HuH-7.5 (cell line): ENCODE measurements at places on chromosomes 16 and 17.

- no peak for DNase-seq
These were observed 492.1 kb downstream of the CDH8 start for GRCh38 chr16:61544165-61544564.

DNA sequence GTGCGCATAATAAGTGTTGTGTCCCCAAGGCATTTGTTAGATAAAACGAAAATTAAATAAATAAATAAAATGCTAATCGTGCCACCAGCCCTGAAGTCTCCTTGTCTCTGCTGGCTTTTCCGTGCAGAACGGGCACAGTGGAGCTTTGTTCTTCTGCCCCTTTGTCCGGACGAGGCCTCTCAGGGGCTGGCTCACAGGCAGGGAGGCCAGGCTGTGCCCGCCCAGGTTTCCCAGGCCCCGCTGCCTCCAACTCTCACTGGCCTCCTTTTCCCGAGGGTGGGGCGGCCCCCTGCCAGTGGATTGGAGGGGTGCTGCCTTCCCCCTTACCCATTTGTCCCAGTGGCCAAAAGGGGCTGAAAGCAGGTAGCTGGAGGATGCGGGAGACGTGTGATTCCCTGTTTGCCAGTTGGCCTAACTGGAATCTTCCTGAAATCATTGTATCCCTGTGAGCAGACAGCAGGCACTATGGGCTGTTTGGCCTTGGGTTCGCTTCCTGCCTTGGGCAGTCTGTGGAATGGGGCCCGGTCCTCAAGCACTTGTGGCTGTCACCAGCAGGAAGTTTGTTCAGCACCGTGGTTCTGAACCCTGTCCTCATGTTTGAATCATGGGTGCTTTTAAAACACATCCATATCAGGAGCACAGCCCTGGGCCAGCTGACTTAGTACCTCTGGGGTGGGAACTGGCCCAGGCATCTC, 64.4 kb downstream of the KSR1 start:
- DNase-seq = no peak

- no peak for DNase-seq
These were observed 49.2 kb downstream of the CHCT1 start for GRCh38 chr17:60471451-60471850.

GRCh38 chr16:54954220-54954619, 23.6 kb downstream of the IRX5 start:
- no peak for DNase-seq

DNA sequence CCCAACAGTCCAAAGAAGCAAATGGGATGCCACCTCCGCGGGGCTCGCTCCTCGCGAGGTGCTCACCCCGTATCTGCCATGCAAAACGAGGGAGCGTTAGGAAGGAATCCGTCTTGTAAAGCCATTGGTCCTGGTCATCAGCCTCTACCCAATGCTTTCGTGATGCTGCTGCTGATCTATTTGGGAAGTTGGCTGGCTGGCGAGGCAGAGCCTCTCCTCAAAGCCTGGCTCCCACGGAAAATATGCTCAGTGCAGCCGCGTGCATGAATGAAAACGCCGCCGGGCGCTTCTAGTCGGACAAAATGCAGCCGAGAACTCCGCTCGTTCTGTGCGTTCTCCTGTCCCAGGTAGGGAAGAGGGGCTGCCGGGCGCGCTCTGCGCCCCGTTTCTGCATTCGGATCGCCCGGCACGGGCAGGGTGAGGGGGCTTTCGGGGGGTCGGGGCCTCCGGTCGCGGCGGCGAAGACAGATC, at the start of gene CDH13:
Gene CDH13 (plus strand): TSS at position 179 of the 471 bp plus-strand sequence.
- no peak for DNase-seq

GRCh38 chr16:87966685-87967185, 15.5 kb downstream of the BANP start:
- no peak for DNase-seq

DNA sequence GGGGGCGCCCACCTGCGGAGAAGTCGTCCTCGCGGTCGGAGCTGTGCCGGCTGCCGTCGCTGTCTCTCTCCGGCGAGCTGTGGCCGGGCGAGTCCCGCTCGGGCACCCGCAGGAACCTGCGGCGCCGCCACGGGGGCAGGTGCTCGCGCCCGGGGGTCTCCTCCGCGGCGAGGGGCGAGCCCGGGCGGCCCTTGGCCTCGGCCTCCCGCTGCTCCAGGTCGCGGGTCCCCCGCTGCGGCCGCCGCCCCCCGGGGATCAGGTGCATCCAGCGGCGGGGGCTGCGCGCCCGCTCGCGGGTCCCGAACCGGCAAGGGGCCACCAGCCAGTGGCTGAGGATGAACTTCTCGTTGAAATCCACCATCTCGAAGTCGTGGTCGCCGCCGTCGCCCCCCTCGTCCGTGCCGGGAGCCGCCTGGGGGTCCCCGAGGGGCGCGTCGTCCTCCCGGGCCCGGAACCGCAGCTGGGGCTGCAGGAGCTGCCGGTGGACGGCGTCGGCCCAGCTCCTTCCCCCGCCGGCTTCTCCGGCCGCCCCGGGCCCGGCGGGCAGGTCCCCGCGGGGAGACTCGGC, 41.4 kb upstream of the BHLHA9 start:
- no peak for DNase-seq

DNA sequence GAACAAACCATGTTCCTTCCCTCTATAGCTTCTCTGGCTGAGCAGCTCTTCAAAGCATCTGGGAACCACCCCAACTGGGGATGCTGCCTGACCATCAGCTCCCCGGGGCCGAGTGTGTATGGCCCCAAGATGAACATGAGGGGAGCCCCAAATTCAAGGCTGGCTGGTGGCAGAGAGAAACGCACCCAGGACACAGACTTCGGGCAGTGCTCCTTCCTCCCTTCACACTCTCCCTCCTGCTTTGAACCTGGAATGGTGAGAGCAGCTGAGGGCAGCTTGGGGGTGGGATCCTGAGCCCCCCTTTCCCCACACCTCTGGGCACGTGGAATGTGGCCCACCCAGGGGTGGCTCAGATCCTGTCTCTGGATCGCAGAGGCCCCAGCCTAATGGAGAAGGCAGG, 17.2 kb downstream of the TLE7 start:
- no peak for DNase-seq

- no peak for DNase-seq
These were observed 3.4 kb upstream of the C17orf50 start for GRCh38 chr17:35757243-35757642.

GRCh38 chr16:89922884-89923639, at the start of gene TUBB3:
Gene TUBB3, plus strand, starts transcription at chr16:89923342. Its CDS starts 60 bp downstream, at chr16:89923402.
- DNase-seq = peak; percentile 100

DNA sequence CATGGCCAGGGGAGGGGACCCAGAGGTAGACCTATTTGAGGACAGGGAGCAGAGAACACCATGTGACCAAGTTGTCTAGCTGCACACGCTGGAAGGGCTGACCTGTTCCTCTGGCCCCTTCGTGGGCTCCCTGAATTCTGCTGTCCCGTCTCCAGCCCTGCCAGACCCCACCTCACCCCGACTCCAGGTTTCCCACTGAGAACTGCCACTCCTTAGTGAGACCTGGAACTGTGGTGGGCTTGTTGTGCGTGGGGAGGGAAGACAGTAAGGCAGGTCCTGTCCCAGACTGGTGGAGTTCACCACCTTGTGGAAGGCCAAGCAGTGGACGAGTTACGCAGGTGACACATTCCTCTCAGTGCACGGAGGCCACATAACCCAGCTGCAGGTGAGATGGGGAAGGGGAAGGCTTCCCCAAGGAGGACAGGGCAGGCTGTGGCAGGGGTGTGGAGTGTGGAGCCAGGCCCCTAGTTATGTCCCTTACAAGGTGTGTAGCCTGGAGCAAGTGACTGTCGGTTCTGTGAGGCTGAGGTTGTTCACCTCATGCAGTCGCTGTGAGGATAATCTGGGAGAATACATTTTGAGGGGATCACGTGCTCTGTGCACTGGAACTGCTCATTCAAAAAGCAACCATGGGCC, 54.7 kb downstream of the USP22 start:
- no peak for DNase-seq

DNA sequence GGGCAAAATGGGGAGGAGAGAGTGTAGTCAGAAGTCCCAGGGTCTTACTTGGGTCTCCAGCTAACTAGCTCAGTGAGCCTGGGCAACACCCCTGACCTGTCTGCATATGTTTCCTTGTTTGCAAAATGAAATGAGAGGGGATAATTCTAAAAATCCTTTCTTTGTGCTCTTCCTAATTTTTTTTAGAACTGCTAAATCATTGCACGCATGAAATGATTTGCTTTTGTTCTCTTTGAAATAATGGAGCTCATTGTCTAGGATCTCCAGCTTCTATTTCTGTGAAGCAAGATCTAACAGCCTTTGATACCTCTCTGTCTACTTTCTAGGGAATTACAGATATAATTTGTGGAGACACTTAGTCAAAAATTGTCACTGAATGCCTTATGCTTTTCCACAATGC, 181.3 kb downstream of the CDH13 start:
- no peak for DNase-seq

DNA sequence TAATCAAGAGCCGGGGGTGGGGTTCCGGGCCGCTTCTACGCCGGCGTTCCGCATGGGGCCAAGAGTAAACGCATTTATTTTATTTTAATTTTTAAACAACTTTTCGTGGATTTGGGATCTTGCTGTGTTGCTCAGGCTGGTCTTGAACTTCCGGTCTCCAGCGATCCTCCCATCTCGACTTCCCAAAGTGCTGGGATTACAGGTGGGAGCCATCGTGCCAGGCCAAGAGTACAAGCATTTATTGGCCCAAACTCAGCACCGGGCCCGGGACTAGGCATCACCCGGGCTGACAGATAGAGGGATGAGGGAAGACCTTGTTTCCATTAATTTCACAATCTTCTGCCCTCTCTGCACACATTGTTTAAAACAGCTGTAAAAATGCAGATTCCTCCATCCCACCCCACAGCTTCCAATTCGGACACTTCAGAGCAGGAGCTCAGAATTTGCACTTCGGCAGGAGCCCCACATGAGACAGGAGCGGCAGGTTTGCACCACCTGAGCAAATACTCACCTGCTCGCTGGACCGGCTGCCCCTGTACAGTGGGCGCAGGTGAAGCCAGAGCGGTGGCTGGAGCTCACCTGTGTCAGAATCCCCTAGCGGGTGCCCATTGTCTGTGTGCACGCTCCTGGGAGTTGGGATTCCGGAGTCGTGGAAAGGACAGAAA, 663 bp upstream of the GINS2 start:
- DNase-seq = no peak

DNA sequence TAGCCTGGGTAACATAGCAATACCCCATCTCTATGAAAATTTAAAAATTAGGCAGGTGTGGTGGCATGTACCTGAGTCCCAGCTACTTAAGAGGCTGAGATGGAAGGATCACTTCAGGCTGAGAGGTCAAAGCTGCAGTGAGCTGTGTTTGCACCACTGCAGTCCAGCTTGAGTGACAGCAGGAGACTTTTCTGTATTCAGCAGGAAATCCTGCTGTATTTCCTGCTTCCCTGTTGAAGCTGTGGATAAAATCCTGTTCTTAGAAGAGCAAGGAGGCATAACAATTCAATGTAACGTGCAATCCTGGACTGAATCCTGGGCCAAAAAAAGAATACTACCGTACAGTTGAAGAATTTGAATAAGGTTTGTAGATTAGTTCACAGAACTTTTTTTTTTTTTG, 62.2 kb downstream of the FBXL20 start:
- DNase-seq = no peak

DNA sequence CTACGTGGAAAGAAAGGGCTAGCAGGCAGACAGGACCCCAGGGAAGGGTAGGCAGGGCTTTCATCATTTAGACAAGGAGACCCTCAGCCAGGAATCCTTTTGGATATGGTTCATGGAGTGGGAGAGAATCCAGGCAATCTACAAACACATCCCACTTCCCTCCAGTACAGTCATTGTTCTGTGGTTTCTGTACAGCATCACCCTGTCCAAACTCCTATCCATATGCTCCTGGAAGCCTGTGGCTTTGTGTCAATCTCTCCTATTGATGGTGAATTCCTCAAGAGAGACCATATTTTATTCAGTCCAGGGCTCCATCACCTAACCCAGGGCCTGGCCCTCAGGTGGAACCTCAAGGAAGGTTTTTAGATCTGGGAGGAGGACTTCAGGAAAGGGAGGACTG, 99.2 kb downstream of the SPACA3 start:
- DNase-seq = no peak

- peak; percentile 40 for DNase-seq
These were observed 1.7 kb downstream of the CRAMP1 start for GRCh38 chr16:1613728-1614455.

GRCh38 chr16:12567602-12568001, 236.1 kb downstream of the CPPED1 start:
- no peak for DNase-seq

DNA sequence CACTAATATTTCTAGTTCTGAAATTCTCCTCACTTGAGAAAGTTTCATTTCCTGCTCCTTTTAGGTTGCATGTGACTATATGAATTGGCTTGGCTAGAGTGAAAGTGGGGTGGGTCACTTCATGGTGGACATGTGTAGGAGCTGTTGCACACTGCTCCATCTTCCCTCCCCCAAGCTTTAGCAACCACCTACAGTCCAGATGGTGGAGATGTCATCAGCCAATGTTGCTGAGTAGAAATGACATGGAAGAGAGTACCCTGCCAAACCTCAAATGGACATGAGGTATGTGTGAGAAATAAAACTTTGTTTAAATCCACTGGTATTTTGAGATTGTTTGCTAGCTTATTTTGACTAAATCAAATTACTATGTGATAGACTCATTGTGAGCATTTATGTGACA, 281.5 kb downstream of the CA10 start:
- no peak for DNase-seq

DNA sequence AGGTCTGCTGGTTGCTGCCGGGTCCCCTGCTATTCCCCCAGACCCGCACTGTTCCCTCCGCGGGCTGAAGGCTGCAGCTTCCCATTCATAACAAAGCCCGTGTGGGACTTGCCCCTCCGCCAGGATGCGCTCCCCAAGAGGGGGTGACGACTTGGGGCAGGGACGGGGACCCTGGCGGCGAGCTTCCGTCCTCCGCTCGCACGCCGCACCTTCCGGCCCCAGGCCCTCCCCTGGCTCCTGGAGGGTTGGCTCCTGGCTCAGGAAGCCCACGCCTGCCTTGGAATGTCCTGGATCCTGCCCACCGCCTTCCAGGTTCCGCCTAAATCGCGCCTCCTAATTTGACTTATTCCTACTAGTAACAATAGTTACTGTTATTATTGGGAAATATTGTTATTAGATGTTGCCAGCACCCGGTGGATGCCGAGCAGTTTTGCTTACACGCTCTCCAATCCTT, 1.1 kb upstream of the TFAP4 start:
- peak; percentile 69 for DNase-seq

DNA sequence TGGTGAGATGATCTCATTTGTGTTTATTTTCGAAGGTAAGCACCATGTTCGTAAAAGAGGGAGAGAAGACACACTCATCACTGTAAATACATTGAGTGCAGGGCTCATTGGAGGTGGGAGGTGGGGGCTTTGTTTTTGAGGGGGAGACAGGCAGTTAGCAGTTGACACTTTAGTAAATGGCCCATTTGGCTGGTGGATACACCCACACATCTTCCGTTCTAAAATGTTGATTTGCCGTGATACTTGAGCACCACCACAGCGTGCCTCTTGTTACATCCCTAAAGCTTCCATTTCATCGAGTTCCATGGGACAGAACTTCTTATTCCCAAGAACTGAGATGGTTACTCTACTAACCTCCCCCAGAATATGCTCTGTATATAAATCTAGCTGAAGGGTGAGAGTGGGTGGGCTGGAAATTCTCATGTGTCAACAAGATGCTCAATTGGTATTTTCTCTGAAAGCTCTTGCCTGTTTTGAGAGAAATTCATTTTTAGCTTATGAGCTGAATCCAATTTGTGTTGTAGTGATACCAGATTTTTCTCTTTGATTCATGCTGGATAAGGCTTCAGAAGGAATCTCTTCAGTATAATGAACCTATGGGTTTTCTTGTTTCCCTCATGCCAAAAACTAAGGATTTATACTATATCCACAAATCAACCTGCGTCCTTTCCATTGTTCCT, 314.3 kb downstream of the RBFOX1 start:
- no peak for DNase-seq
